ENCODE measurements at places on chromosomes 16 and 17.
A peak's percentile ranks its signal among the peaks of the same experiment; 100 is the strongest.

- no peak for DNase-seq
These were observed 130.3 kb downstream of the CCDC144A start for GRCh38 chr17:16820161-16820877.

DNA sequence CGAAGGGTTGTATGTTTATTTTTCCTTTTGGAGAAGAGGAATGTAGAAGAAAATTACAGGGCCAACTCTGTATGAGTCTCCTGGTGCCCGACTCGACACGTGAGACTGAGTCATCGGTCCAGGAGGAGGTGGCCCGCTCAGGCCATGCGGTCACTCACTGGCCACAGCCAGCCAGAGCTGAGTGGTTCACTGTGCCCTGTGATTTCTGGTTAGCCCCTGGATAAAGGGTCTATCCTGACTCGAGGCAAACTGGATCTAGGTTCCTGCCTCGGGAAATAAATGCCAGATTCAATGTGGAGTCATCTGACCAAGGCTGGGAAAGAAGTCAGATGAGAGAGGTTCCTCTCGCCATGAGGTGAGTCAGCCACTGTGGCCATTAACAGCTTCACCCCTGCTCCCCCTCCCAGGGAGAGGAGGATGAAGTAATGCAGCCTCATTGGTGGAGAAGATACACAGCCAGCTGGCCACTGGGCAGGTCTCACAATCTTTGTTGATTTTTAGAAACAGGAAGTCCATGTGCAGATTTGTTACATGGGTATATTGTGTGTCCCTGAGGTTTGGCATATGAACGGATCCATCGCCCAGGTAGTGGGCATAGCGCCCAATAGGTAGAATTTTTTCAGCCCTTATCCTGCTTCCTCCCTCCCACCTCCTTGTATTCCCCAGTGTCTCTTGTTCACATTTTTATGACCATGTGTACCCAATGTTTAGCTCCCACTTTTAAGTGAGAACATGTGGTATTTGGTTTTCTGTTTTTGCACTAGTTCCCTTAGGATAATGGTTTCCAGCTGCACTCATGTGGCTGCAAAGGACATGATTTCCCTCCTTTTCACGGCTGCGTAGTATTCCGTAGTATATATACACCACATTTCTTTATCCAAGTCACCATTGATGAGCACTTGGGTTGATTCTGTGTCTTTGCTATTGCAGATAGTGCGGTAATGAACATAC is 21.7 kb upstream of the USP36 start:
- DNase-seq = no peak

- DNase-seq = no peak
These were observed 6.1 kb downstream of the MT1H start for GRCh38 chr16:56675685-56676210.

- no peak for DNase-seq
These were observed 134.9 kb downstream of the CCT6B start for GRCh38 chr17:34826332-34826731.

- DNase-seq = no peak
These were observed 11.3 kb upstream of the DHRS7C start for GRCh38 chr17:9802697-9803096.

- no peak for DNase-seq
These were observed 10.3 kb downstream of the ATXN1L start for GRCh38 chr16:71855937-71856662.

DNA sequence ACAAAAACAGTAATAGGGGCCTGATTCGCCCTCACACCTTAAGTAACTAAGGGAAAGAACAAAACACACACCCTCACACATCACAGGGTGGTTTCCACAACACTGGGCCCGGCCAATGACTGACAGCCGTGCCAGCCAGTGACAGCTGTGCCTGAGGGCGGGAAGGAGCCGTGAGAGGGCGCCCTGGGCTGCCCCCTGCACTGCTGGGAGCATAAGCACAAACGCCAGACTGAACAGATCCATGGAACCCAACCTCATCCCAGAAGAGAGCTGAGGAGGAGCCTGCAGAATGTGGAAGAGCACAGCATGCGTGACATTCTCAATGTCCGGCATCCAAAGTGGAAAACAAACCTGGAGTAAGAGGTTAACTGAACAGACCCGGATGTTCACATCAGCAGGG is 16.0 kb downstream of the CSNK1D start:
- DNase-seq = no peak

- DNase-seq = no peak
These were observed 80.9 kb downstream of the PRKCA start for GRCh38 chr17:66383333-66383732.

DNA sequence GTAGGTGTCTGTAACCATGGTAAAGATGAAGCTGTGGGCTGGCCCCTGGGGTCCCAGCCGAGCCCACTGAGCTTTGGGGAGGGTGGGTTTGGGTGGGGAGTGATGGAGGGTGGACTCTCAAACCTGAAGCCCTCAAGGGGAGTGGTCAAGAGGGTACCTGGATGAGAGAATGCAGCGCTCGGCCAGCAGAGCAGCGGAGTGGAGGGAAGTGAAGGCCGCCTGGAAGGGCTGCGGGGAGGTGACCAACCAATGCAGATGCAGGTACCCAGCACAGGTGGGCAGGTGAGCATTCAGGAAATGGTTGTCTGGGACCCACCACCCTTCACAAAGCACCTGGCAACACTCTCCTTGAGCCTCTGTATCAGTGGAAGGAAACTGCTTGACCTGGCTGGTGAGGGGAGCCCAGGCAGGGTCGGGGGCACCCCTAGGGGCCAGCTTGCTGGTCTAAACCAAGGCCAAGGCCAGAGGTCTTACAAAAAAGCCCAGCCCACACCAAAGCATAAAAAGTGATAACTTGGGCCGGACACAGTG is 3.4 kb upstream of the SLC5A10 start:
- DNase-seq = no peak

DNA sequence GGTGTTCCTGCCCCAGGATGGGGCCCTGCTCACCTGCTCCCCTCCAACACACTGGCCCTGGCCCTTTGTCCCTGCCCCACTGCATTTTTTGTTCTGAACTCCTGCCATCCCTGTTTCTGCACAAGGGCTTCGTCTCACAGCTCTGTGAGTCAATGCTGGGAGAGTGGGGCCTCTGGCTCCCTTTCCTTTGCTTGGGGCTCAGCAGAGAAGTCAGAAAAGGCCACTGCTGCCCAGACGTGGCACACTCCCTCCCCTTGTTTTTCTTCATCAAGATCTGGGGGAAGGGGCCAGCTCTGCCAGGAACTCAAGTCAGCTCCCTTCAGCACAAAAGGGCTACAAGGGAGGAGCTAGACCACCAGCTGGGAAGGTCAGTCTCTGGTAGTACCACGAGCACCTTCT is 8.9 kb downstream of the PROCA1 start:
- no peak for DNase-seq

GRCh38 chr17:12667299-12667958 is 1.7 kb downstream of the MYOCD start:
- DNase-seq = no peak

GRCh38 chr16:31873556-31874365 is at the start of gene ZNF267:
Gene ZNF267 (plus strand): TSS chr16:31873807. CDS start chr16:31873967, 160 bp downstream.
- DNase-seq = peak; percentile 73

- no peak for DNase-seq
These were observed 47.0 kb downstream of the TMC6 start for GRCh38 chr17:78081551-78081950.

DNA sequence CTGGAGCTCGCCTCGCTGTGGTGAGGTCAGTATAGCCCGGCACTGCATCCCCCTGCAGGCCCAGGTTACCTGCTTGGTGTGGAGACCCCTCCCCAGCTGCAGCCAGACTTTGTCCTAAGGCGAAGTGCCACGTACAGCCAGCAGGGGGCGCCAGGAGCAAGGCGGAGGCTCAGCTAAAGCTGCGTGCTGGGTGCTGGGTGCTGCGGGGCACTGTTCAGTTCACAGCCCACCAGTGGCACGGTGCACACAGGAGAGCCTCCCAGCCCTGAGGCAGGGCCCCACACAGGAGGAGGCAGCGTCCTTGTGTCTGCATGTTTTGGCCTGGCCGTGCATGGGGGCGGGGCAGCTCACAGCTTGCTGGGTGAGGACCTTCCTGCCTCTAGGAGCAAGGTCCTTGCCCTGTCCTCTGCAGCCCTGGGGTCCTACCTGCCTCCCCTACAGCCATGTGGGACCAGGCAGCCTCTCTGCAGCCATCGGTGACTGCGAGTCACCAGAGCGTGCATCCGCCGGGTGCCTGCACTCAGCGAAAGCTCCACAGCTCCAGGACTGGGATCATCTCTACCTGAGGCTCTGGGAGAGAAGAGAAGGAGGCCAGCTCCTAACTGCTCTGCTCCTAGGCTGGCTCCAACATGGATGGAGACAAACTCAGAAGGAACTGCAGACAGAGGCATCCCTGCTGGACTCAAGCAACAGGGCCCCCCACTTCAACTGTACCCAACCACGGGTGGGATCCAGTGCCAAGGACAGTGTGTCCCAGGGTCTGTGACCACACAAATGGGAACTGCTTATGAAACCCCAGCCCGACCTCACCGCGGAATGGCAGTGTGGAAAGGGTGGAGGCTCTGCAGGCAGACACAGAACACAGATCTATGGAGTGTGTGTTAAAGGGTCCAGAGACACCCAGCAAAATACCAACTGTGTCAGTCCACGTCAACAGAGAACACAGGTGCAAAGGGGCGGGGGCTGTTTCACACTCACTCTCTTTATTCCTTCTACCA is 19.0 kb downstream of the SLC7A5 start:
- DNase-seq = no peak

GRCh38 chr17:83177611-83178532 is 98.5 kb downstream of the METRNL start:
- no peak for DNase-seq

DNA sequence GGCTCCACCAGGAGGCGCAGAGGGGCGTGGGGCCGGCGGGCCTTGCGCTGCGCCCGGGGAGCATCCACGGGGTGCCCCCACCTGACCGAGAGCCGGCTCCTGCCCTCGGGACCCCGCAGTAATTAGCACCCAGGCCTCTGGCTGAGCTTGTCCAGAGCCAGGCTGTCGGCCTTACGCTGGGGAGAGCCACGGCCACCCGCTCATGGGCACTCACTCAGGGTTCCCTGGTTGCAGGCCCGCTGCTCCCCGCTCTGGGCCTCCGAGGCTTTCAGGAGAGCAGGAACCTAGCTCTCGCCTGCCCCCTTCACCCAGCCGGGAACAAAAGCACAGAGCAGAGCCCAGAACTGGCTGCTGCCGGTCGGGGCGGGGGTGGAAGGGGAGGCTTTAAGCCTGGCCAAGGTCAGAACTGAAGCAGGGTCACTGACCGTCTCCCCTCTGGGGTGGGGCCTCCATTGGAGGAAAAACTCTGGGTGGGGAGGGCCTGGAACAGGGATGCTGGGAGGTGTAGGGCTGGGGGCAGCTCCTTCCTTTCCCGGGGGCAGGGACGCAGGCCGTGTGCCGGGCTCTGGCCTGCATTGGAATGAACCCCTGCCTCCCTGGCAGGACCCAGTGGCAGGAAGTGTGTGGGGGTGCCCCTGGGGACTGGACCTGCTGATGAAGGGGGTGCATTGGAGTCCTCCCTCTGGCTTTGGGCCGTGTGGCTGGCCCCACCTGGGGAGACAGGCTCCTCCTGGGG is 12.3 kb downstream of the GLIS2 start:
- no peak for DNase-seq

- peak; percentile 30 for DNase-seq
These were observed 23.4 kb downstream of the SLC25A10 start for GRCh38 chr17:81735264-81736102.

- DNase-seq = no peak
These were observed 88.5 kb downstream of the ZNF18 start for GRCh38 chr17:11908711-11909146.

- no peak for DNase-seq
These were observed 67.2 kb upstream of the WSB1 start for GRCh38 chr17:27226611-27227230.

DNA sequence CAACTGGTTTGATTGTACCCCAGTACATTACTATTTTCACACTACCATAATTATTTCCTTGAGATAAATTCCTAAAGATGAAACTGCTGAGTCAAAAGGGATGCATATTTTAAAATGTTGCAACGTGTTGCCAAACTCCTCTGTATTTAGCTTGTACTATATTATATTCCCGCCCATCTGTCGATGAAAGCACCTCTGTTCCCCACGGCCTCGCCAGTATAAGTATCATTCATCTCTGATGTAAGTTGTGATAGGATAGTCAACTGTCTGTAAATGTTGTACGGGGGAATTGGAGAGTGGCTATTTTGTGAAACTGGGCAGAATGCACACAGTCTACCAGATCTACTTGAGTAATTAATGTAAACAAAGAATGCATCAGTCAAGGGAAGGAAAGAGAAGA is 47.7 kb upstream of the TNRC6A start:
- no peak for DNase-seq

- peak; percentile 44 for DNase-seq
These were observed at the start of gene ZDHHC7 for GRCh38 chr16:85010931-85011845. Gene ZDHHC7 (minus strand): TSS chr16:85011535. CDS start chr16:84990618, 20,917 bp downstream.

- no peak for DNase-seq
These were observed 49.3 kb downstream of the AKAP10 start for GRCh38 chr17:19928299-19928698.

- no peak for DNase-seq
These were observed 349.2 kb upstream of the SALL1 start for GRCh38 chr16:51500306-51500705.

- DNase-seq = no peak
These were observed 6.0 kb upstream of the TBC1D3B start for GRCh38 chr17:36182176-36183000.
